ENCODE measurements at places on chromosomes 5 and 9.

DNA sequence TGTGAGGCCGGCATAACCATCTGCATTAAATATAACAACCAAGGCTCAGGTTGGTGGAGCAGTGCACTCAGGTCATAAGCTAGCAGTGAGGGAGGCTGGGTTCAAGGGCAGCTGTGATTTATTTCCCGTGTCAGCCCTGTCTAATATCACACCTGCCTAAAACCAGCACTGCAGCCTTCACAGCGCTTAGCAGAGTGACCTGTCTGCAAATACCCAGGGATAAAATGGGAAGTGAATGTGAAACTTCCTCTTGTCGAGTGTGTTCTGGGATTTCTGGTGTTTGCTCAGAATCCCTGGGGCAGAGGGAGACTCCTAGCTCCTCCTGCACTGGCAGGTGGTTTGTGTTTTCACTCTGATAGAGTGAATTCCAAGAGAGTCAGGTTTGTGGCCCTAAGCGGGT, 57.5 kb downstream of the ZNF510 start:
- no peak for DNase-seq

- DNase-seq: no peak
These were observed 188.2 kb downstream of the PAX5 start for GRCh38 chr9:36845844-36846243.

DNA sequence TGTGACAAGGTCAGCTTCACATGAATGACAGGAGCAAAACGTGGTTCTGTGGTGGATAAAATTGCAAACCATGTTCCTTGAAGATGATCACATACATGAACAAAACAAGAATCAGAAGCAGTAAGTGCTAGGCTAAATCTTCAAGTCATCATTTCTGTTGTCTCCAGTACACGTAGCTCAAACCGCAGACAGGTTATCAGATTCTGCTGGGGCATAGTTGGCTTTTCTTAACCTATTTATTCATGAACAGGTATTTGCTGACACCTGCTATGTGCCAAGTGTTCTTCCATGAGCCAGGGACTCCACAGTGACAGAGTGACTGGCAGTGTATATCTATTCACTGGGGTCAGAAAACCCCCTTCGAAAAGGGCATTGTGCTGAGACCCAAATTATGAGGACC, 20.8 kb downstream of the MFAP3 start:
- no peak for DNase-seq

- no peak for DNase-seq
These were observed 140.4 kb downstream of the TUSC1 start for GRCh38 chr9:25537808-25538207.

- DNase-seq: peak; percentile 2
These were observed 381.8 kb downstream of the ADGRV1 start for GRCh38 chr5:90940227-90940995.

DNA sequence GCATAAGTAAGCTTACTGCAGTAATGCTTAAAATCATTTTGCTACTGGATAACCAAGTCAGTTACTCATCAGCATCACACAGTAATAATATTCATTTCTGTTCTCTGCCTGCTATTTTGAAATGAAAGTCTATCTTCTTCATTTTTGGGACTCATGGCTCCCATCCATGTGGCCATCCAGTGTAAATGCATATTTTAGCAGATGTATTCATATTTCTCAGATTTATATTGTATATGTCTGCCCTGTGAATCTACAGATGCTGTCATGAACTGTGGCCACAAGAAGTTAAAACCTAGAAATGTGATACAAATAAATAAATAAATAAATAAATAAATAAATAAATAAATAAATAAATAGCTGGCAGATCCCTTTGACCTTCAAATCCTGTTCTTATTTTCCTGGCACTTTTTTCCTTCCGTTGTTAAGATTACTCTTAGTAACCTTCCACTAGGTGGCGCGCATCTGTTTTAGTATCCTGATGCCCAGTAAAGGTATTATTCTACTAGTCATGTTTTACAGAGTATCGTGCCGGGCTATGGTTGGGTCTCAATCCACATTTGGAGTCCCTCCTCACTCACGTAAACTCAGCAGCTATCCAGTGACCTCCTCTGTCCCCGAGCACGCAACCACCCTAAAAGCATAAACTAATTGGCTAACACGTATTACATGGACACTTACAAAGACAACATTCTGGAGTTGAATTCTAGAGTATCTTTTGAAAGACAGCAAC, 79.2 kb upstream of the IL7R start:
- DNase-seq: peak; percentile 57

- no peak for DNase-seq
These were observed 281.4 kb downstream of the SPOCK1 start for GRCh38 chr5:137217599-137218200.

- no peak for DNase-seq
These were observed 48.8 kb downstream of the KCNIP1 start for GRCh38 chr5:170552621-170553115.

DNA sequence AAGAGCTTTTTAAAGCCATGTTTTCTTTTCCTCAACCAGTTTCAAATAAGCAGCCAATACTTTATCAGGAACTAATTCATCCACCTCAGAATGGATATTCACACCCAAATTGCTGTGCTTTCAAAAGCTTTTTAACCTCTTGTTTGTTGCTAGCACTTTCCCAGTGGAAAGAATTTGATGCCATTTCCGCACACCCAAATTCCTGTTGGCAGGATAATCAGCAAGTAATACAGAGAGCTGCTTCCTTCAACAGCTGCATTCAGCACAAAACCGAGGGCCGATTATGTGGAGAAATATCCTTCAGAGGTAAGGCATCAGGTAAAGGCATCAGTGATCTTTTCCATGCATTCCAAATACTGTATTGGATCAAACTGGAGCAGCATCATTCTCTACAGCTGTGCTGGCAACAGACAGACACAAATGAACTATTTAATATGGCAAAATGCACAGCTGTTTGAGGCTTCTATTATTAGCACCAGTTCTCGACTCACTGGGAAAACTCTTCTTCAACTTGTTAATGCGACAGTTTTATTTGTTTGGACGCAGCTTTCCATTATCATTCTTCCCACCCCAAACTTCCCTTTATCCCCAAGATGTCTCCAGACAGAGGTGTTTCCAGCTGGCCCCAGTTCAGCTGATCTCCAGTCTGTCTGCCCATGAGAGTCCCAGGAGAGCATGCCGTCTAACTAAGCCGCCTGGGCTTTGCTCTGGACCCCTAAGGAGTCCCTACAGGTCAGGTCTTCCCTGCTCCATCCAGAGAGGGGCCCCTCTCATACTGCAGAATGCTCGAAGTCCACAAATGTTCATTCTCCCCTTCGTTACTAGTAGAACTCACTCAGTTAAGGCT, 22.2 kb upstream of the MGAT1 start:
- DNase-seq: no peak

DNA sequence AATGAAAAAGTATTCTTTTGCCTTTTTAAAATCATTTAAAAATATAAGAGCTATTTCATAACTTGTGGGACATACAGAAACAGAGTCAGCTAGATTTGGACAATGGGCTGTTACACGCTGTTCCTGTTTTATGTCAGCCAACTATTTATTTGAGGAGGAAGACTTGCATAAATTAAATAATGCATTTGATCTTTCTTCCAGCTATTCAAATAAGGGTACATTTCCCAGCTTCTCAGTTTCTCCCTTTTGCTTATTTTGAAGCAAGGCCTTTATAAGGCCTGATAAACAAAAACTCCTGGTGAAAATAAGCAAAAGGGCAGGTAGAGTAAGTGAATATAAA, 6.5 kb downstream of the STOM start:
- DNase-seq: no peak

DNA sequence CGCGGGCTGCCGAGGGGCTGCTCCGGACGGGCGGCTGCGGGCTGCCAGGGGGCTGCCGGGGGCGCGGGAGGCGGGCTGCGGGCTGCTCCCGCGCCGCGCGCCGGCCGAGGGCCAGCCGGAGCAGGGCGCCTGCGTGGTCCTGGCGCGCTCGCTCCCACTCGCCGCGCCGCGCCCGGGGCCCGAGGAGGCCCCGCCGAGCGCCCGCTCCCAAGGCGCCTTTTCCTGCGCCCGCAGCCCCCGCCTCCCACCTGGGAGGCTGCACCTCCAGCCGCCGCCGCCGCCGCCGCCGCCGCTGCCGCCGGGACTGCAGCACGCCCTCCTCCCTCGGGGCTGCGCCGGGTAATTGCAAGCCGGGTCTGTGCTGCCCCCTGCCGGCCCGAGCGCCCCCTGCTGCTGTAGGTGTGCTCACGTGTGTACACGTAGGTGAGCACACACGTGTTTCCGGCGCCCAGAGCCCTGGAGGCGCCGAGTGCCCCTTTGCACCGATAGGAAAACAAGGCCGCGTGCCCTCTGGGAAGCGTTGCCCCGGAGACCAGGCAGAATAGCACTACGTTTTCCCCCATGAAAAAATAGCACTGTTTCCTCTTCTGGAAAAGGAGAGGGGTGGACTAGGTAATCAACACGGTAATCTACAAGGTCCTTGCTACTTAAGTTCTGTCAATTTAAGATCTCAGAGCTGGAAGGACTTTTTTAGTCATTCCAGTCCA, at the start of gene EPB41L4B:
EPB41L4B (minus strand) TSS at position 318 of the 707 bp plus-strand sequence. CDS start 613 bp downstream, outside the sequence.
- peak; percentile 54 for DNase-seq

DNA sequence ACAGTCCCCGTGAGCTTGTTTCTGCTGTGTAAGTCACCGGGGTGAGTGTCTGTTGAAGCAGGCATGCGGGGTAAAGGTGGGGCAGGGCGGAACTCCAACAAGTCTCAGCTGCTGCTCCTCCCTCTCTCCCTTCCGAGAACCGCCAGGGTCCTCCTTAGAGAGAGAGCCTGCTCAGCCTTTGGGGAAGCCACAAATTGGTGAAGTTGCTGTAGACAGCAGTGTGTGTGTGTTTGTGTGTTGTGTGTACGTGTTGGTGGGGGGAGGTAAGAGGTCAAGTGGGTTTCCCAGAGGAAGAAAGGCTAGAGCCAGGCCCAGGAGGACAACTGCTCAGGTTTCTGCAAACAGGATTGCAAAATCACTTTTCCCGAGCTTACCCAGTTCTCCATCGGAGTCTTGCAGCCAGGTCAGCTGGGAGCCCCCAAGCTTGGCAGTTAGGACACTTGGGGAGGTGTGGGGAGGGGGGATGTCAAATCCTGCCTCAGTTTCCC, 38.9 kb upstream of the DAB2IP start:
- DNase-seq: no peak

DNA sequence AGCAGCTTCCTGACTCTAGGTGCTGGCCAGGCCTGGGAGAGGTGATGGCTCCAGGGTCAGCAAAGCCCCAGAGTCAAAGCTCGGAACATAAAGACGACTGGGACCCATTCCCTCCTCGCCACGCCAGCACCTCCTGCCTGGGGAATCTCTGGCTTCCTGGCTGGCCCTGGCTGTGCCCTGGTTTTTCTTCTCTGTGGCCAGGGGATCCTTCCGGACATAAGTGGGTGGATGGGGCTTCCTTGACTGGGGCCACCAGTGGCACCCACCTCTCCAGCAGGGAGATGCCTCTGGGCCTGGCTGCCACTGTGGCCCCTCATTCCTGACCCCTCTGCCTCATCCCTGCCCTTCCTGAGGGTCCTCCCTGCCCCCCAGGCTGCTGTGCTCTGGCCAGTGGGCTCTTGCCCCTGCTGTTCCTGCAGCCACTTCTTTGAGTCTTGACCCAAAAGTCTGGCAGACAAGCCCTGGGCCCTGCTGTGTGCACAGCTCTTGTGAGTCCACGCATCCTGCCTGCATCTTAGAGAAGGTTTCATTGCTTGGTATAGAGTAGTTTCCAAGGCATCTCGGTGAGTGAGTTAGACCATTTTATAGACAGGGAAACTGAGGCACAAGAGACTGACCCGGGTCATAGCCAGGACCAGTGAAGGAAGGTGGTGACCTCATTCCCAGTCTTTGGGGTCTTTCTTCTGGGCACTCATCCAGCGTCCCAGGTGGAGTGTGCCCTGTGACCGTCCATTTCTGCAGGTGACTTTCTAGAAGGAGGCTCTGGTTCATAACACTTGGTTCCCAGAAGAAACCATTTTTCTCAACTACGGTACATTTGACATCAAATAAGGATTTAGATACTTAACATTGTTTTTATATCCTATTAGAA, 17.3 kb upstream of the LPCAT1 start:
- no peak for DNase-seq

- DNase-seq: no peak
These were observed 1.6 kb downstream of the HBEGF start for GRCh38 chr5:140344683-140345423.

DNA sequence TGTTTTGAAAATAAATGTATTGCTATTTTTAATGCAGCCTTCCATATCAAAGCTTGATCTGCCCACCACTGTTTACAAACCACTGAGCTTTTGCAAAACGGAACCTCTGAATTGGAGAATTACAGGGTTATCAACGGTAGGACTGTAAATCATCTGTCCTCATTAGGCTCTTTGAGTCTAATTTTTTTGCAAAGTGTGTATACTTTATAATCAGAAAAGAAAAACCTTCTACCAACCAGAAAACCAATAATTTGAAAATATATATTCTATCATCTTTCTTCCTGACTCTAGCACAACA, 6.8 kb upstream of the SLC2A8 start:
- no peak for DNase-seq

DNA sequence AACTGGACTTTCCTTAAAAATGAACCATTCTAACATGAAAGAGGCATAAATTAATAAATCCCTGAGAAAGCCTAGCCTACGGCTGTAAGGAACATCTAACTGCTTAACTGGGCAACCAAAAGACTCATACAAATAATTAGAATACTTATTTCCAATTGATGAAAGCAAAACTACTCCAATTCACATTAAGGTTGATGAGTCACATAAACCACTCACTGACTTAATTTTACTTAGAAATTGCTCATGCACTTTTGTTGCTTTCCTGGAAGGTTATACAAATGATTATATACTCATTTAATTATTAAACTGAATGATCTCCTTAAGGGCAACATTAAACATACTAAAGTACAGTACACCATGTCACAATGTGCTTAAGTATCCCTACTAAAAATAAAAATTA, 101.9 kb downstream of the NFIB start:
- DNase-seq: no peak

GRCh38 chr5:120450910-120451309, 13.2 kb upstream of the PRR16 start:
- DNase-seq: no peak

GRCh38 chr5:50990296-50990924, 324.0 kb downstream of the PARP8 start:
- no peak for DNase-seq

GRCh38 chr5:58183078-58183785, 276.7 kb downstream of the PLK2 start:
- no peak for DNase-seq

DNA sequence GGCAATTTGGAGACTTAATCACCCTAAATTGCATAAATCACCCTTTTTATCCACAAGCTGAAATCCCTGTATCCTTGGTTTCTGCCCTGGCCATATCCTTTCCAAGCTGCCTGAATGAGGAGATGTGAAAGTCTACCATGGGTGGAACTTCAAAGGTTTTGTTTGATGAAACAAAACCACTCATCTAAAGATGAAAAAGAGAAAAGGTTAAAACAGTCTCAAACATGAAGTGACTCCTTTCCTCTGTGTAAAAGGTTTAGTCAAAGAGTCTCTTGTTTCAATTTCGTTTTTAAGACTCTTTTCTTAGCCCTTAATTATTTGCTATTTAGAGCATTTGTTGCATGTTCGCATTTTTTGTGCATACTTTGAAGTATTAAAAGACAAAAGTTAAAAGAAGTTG, 11.2 kb downstream of the SLC45A2 start:
- DNase-seq: no peak

GRCh38 chr5:38105231-38105570, 153.2 kb upstream of the EGFLAM start:
- no peak for DNase-seq

GRCh38 chr5:121974261-121974660, 12.5 kb downstream of the SRFBP1 start:
- no peak for DNase-seq
